ENCODE measurements at places on chromosomes 3 and 15. TPM values are rescaled to one million over a fixed set of nuclear protein-coding genes. Genes with fewer than 3 reads are reported as not detected.

C3orf49 gene
- total RNA-seq, result not detected

TIGIT gene
- total RNA-seq, result 3.3 TPM

TNIK gene
- total RNA-seq, result 2.5 TPM

ADAMTS7 gene
- 12.0 TPM for total RNA-seq

MEIS2 gene
- total RNA-seq, result 0.24 TPM

CSTA gene
- total RNA-seq, result not detected

TGM4 gene
- total RNA-seq, result not detected

ASB14 gene
- total RNA-seq, result not detected

TXNRD3 gene
- 0.76 TPM for total RNA-seq

BSN gene
- total RNA-seq, result 0.15 TPM

GP9 gene
- total RNA-seq, result not detected

SPSB4 gene
- not detected for total RNA-seq

RBPMS2 gene
- 0.91 TPM for total RNA-seq

ARGFX gene
- total RNA-seq, result not detected

DAZL gene
- total RNA-seq, result not detected

MANF gene
- total RNA-seq, result 66.1 TPM

SLC22A13 gene
- 0.51 TPM for total RNA-seq

APOD gene
- total RNA-seq, result 0.20 TPM

IL20RB gene
- total RNA-seq, result 1.5 TPM

IL12A gene
- total RNA-seq, result 7.8 TPM

ZNF710 gene
- 36.2 TPM for total RNA-seq

SLC12A8 gene
- 0.58 TPM for total RNA-seq

SATB1 gene
- 23.0 TPM for total RNA-seq

GRIP2 gene
- total RNA-seq, result not detected

CCPG1 gene
- total RNA-seq, result 11.9 TPM

TMCO5A gene
- total RNA-seq, result not detected

LACTB gene
- total RNA-seq, result 28.1 TPM

TRPM1 gene
- total RNA-seq, result not detected

BFSP2 gene
- 1.3 TPM for total RNA-seq

NUP210 gene
- total RNA-seq, result 91.9 TPM

HRG gene
- total RNA-seq, result not detected

ITPKA gene
- total RNA-seq, result not detected

CEP19 gene
- 4.0 TPM for total RNA-seq

LRRIQ4 gene
- 0.29 TPM for total RNA-seq

ELL3 gene
- 95.5 TPM for total RNA-seq

KLHDC8B gene
- 1.2 TPM for total RNA-seq

BNC1 gene
- not detected for total RNA-seq

SCG5 gene
- total RNA-seq, result 0.27 TPM

SLC9C1 gene
- total RNA-seq, result 0.24 TPM

SAMD7 gene
- total RNA-seq, result not detected

SEMA3G gene
- not detected for total RNA-seq

SCN5A gene
- 0.02 TPM for total RNA-seq

RTP1 gene
- total RNA-seq, result not detected

DPP8 gene
- total RNA-seq, result 52.2 TPM

LRRC2 gene
- not detected for total RNA-seq

EPHB1 gene
- 3.8 TPM for total RNA-seq

GASK1A gene
- not detected for total RNA-seq

MOBP gene
- 0.13 TPM for total RNA-seq

ZNF502 gene
- total RNA-seq, result 5.0 TPM

CAMK2N2 gene
- not detected for total RNA-seq

MIX23 gene
- 49.1 TPM for total RNA-seq

ATP13A4 gene
- 3.4 TPM for total RNA-seq

Measured in activated B cell treated with CpG ODN at 0.5 μM for 24 hours (primary cell).